ENCODE measurements at places on chromosomes 5 and 9.

DNA sequence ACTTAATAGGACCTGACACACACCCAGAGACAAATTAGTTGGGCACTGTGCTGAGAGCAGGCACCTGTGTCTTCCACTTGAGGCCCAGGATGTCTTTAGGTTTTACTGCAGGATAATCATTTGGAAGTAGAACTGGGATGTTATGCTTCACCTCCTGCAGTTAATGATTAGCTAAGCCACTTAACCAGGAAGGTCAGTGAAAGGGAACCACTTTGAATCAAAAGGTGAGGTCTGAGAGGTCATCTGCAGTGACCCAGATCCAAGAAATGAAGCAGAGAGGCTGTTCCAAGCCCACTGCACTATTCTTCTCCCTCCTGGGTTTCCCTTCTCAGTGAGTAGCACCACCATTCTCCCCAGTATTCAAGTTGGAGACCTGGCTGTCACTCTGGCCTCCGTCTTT lies 110.5 kb downstream of the SNX18 start:
- no peak for DNase-seq

GRCh38 chr9:95336281-95336680 lies 18.8 kb upstream of the FANCC start:
- no peak for DNase-seq

DNA sequence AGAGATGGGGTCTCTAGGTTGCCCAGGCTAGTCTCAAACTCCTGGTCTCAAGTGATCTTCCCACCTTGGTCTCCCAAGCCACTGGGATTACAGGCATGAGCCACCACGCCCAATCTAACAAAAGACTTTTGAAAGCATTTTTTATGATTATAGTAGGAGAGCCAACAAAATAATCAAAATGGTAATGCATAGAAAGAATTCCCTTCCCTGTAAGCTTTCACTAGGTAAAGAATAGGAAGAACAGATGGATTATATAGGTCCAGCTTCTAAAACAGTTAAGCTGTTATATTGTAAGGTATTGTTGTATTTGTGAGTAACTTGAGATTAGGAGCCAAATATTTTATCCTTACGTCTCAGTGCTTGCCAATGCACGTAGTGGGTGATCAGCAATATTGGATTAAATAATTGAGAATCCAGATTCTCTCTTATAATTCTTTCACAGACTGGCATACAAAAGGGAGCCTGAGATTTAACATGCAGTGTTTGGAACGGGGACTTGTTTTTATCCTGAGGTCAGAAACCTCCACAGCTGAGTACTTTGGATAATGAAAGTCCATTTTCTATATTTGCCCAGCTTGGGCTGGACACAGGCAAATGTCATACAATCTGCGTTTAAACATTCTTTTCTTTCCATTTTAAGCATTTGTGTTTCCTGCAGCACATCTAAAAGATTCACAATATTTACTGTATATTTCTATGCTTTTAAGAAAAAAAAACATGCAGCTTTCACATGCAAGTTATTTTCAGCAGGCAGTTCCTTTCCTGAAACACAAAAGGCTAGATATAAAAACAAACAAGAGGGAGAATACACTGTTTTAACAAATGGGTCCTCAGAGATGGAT lies 238.4 kb downstream of the ARRDC3 start:
- DNase-seq: no peak

DNA sequence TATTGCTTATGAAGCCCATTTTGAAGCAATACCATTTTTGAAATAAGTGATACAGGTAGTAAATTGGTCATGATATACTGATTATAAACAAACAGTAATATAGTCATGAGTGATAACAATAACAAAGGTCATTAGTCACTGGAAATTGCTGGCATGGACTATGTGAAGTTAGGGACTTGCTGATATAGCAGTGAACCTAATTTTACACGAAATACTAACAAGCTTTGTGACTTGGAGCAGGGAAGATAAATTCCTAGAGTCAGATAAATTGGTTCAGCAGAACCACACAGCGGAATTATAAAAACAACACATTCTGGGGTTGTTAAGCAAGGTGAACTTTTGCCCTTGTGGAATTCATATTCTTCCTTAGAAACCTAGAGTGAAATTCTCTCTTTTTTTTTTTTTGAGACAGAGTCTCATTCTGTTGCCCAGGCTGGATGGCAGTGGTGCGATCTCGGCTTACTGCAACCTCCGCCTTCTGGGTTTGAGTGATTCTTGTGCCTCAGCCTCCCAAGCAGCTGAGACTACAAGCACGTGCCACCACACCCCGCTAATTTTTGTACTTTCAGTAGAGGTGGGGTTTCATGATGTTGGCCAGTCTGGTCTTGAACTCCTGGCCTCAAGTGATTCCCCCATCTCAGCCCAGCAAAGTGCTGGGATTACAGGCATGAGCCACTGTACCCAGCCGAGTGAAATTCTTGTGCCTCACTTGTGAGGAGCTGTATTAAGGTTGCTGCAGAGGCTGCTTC lies 6.0 kb downstream of the UGCG start:
- no peak for DNase-seq

GRCh38 chr5:111829701-111830100 lies 72.7 kb upstream of the NREP start:
- DNase-seq: no peak

- DNase-seq: no peak
Measured at GRCh38 chr9:134978272-134978671, 60.6 kb upstream of the FCN1 start.

DNA sequence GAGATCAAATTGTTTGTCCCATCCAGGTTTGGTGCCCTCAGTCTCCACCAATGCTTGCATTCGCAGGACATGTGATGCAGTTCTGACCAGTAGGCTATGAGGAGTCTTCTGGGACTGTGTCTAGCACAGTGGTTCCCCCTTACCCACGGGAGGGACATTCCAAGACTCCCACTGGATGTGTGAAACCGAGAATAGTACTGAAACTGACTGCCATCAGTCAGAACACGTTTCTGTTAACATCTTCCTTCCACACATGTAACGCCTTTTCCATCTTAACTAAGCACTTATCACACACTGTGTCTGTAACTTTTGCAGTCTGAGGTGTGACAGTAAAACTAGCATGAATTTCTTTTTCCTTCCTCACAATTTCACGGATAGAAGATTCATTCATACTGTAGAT lies 74.7 kb downstream of the PTTG1 start:
- no peak for DNase-seq

- DNase-seq: no peak
Measured at GRCh38 chr5:168592014-168592368, 12.8 kb upstream of the PANK3 start.

DNA sequence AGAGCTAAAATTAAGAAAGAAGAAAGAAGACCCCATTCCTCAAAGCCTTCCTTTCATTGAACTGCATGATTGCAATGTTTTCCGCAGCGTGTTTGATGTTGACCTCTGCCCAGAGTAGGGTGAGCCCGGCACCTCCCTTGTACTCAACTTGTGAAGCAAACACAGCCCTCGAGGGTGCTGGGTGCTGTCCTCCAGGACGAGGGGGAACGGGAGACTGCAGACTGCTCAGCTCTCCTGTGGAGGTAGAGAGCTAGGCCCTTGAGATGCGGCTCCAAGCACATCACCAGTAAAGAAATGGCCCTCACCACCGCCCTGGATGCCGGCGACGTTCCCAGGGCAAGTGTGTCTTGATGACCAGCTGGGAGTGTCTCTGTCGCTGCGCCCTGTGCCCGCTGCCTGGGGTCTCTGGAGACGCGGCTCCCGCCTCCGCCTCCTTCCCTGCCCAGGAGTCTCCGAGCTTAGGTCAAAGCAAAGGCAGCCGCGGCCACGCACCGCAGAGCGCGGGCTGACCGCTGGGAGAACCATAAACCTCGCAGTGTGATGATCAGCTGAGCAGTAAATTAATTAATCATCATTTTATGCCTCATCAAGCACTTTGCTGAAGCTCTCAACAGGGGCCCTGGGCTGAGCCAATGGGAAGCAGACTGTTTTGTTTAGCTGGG lies 108.7 kb downstream of the IRX2 start:
- no peak for DNase-seq

GRCh38 chr9:15499139-15499538 lies 11.6 kb downstream of the PSIP1 start:
- no peak for DNase-seq

- DNase-seq: no peak
Measured at GRCh38 chr5:13866792-13867191, 77.7 kb downstream of the DNAH5 start.

- DNase-seq: no peak
Measured at GRCh38 chr5:78612227-78613150, 36.1 kb downstream of the LHFPL2 start.

- DNase-seq: no peak
Measured at GRCh38 chr9:72627956-72628540, 106.6 kb downstream of the TMC1 start.

DNA sequence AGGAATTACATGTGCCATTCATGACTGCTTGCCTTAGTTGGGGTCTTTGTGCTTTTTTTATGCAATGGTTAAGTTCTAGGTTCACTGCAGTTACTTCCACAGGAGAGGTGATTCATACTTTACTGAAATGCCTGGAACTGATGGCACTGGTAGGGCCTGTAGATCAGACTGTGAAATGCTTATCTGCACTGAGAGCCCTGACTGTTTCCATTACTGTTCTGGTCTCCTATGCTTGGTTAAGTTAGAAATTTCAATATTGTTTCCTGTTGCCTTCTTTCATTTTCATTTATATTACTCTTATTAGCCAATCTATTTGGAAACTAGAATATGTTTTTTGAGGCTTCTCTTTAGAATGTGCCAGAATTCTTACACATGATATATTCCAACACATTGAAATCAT lies 484.1 kb upstream of the SEMA6A start:
- DNase-seq: no peak

- DNase-seq: no peak
Measured at GRCh38 chr9:2281031-2281802, 266.1 kb downstream of the SMARCA2 start.

DNA sequence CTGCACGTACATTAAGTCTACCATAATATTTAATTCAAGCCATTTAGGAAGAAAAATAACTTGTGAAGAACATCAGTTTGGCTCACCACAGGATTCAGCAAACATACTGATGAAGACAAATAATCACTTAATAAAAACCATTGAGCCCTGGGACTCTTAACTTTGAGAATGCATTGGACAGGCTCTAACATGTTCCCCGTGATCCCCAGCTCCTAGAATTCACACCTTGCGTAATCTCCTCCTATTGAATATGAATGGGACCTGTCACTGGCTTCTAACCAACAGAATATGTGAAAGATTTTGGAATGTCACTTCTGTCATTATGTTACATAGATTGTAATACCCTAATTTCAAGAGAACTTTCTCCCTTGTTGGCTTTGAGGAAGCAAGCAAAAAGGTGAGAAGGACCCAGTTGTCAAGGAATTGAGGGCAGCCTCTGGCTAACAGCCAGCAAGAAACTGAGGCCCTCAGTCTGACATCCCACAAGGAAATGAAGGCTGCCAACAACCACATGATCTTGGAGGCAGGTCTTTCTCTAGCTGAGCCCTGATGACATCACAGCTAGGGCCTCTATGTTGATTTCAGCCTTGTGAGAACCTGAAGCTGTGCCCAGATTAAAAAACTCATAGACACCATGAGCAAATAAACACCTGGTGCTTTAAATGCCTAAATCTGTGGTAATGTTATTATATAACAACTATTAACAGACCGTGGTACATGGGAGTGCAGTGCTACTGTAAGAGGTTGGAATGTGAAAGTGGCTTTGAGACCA lies 433.2 kb downstream of the SEMA5A start:
- no peak for DNase-seq

DNA sequence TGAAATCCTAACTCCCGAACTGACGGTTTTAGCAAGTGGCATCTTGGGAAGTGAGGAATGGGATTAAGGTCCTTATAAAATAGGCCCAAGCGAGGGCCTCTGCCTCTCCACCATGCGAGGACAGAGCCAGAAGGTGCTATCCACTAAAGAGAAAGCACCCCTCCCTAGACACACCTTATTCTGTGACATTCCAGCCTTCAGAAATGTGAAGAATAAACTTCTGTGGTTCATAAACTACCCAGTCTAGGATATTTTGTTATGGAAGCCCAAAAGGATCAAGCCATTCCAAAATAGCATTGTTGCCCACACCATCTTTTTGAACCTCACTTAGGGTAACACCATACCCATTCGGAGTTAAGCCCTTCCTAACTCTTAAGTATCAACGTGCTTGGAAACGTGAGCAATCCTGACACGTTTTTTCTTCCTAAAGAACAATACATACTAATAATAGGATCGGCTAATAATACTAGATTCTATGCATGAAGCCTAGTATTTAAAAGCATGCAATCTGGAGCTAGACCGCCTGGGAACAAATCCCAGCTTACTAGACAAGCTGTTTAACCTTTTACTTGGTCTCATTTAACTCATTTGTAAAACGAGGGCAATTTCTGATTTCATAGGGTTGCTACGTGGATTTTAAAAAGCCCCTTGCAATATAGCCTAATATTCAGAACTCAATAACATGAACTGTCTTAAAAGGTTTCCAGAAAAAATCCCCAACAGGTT lies 1.1 kb upstream of the SMC2 start:
- no peak for DNase-seq

DNA sequence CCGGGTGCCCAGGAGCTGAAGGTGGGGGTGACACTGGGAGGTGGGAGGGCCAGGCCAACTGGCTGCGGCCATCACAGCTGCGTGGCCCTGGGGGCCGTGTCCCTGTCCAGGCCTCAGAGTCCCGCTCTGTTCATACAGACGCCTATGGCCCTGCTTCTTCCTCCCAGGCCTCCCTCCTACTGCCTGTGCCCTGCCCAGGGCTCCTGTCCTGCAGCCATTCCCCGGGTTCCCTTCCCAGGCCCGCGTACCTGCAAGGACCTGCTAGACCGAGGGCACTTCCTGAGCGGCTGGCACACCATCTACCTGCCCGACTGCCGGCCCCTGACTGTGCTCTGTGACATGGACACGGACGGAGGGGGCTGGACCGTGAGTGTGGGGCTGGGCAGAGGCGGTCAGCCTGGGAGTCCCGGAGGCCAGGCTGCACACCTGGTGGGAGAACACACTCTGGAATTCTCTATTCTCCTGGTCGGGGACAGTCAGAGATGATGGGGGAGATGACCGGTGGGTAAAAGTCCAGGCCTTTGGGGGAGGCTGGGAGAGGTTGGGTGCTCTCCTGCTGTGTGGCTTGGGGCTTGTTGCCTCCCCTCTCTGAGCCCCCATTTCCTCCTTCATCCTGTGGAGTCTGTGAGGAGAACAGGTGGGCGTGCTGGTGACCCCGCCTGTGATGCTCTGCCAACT lies 4.5 kb downstream of the FCN2 start:
- DNase-seq: no peak

DNA sequence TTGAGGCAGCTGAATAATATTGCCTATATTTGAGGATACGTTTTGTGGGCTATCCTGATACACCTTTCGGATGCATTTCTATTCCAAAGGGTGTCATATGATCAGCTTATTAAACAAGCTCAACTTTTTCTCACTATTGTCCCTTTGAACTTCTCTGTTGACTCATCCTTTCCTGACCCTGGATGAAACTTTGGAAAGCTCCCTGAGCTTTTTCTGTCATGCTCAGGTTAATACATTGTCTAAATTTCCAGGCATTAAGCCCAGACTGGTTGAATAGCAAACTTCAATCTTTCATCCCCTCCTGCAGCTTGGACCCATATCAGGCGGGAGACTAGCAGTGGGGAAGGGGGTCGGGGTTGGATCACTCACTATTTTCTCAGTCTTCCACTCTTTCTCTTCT lies 104.9 kb upstream of the PTPN3 start:
- no peak for DNase-seq

GRCh38 chr5:10288592-10289219 lies 19.0 kb downstream of the CMBL start:
- DNase-seq: no peak

Data from NK-92 treated with Interleukin-12 subunit alpha and Interleukin-12 subunit beta, amount 100 ng/mL, for 24 hours (cell line).